ENCODE measurements at places on chromosomes 7 and 10.
A peak's percentile ranks its signal among the peaks of the same experiment; 100 is the strongest.

DNA sequence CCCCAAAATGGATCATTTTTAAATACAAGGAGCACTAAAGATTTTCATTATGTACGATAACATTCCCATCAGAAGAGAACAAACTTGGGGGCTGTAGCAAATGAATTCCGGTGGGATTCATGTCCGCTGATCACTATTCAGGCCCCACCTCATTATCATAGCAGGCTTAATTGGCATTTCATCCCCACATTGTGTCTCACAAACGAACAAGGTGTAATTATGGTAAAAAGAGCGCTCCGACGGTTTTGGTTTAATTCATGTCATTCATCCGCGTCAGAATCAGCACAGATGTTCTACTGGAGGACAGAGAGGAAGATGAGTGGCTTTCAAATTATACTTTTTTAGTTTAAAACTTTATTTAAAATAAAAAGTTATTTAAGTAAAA, 124.7 kb downstream of the MAD1L1 start:
- no peak for DNase-seq

DNA sequence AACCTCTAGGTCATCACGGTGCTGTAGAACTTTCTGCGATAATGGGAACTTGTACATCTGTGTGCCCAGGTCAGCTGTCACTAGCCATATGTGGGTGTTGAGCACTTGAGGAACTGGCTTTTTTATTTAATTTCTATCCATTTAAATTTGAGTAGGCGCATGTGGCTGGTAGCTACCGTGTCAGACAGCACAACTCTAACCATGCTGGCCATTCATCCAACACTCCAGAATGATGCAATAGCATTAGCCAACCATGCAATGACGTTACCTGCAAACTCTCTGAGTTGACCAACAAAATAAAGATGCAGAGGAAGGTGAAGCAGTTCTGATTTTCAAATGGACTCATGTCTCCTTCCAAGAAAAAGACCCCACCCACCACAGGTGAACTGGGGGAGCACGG, 24.4 kb upstream of the CHST15 start:
- no peak for DNase-seq

GRCh38 chr7:131506597-131506996, 49.8 kb downstream of the PODXL start:
- no peak for DNase-seq

GRCh38 chr10:131242007-131242406, 69.5 kb downstream of the TCERG1L start:
- DNase-seq: no peak

DNA sequence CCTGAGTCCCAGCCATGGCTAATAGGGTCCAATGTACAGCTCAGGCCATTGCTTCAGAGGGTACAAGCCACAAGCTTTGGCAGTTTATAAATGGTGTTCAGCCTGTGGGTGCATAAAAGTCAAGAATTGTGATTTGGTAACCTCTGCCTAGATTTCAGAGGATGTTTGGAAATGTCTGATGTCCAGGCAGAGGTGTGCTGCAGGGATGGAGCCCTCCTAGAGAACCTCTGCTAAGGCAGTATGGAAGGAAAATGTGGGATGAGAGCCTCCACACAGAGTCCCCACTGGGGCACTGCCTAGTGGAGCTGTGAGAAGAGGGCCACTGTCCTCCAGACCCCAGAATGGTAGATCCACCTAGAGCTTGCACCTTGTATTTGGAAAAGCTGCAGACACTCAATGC, 779.9 kb downstream of the GRM8 start:
- DNase-seq: no peak

- no peak for DNase-seq
Measured at GRCh38 chr7:31448649-31449048, 65.2 kb upstream of the ITPRID1 start.

- DNase-seq: no peak
Measured at GRCh38 chr10:52437205-52437646, 123.1 kb downstream of the DKK1 start.

GRCh38 chr10:80461208-80462183, 7.4 kb downstream of the TSPAN14 start:
- no peak for DNase-seq

- no peak for DNase-seq
Measured at GRCh38 chr10:68796605-68797004, 30.7 kb upstream of the STOX1 start.

DNA sequence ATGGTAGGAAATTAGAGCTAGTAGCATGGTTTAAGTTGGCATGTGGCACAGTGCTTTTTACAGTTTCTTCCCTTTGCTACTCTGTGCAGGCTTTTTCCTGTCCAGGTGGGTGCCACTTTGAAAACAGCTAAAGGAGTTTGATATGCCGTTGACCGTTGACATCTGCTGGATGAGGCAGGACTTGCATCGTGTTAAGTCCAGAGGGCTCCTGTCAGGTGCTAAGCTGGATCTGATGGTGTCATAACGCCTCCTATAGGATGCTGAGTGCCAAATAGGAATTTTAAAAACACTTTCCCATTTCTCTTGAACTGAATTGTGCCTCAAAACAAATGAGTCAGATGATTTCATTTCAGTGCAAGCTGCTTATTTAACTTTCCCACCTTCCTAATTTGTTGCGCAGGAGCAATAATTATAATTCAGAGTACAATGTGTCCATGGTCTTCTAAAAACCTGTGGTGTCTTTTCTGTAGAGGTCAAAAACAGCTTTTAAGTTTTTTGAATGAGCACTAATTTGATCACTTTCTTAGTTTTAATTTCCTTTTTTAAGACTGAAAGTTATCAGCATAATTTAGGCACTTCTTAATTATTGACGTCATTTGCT, 178.3 kb downstream of the CDCA7L start:
- no peak for DNase-seq

DNA sequence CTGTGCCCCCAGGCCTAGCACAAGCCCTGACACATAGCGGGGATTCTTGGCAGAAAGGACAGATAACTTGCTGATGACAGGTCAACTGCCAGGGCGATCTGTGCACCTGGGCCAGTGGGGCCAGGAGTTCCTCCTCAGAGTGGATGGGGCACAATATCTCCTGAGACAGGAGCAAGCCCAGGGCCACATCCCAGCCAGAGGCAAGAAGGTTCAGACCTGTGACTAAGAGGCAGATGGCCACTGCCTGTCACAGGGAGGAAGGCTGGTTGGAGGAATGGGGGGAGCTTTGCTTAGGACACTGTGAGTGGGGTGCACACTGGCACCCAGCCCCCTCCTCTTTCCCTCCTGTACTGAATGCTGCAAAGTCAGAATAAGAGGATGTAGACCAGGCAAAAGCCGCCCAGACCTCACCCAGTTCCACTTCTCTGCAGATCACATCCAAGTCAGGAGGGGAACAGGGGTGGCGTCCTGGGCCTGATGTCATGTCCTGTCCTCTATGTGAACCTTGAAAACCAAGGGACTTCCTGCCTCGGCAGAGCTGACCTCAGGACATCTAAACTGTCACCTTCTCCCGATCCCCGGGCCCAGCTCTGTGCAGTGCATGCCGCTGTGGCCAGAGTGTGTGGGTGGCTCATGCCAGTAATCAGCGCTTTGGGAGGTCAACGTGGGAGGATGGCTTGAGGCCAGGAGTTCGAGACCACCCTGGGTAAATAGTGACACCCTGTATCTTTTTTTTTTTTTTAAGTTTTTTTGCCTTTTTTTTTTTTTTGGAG, 1.3 kb downstream of the GUSB start:
- no peak for DNase-seq

- DNase-seq: no peak
Measured at GRCh38 chr10:14126697-14127440, 203.9 kb downstream of the FRMD4A start.

GRCh38 chr7:28890137-28890536, 68.0 kb downstream of the TRIL start:
- DNase-seq: no peak

- no peak for DNase-seq
Measured at GRCh38 chr7:8154272-8154671, 107.7 kb downstream of the ICA1 start.

DNA sequence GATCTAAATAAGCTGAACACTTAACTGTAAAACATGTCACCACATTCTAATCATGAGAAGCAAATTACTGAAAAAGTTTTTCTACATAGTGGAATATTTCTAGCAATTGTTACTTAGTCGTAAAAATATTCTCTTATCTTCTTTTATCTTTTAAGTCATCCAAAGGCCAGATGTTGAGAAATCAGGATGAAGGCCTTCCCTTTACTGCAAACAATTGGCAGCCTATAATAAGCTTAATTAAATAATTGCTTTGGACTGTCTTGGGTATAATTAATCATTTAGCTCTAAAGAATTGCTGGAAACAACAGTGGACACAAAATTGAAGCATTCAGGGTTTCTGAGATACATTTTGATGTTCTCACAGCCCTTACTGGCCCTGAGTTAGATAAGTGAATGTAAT, 226.5 kb downstream of the FANK1 start:
- no peak for DNase-seq

DNA sequence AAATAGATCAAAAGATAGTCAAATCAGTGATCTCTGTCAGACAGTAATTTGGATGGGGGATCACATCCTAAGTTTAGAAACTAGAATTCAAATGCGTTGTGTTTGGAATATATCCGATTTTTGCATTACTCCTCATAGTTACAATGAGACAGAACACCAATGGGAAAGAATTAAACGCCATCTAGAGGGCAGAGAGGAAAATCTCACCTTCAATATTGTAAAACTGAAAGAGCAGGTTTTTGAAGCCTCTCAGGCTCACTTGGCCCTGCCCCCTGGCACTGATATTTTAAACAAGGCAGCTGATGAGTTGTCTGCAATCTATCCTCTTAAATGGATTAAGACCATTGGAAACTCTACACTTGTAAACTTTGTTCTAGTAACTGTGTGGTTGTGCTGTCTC, 17.7 kb downstream of the FRG2B start:
- no peak for DNase-seq

DNA sequence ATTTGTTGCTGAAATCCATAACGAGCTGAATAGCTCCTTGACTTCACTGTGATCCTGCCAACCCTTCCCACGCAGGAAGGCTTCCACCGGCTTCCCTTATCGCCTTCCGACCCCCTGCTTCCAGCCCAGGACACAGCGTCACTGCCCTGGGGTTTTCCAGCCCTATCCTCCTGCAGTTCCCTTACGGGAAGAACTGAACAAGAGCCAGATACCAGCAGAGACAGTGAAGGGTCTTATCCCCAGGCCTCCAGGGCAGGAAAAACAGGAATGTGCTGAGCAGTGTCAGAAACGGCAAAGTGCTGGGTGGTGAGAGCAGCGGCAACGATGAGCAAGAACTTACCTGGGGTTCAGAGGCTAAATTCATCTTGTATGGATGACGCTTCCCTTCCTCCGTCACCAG, 22.4 kb downstream of the PDLIM1 start:
- no peak for DNase-seq

GRCh38 chr10:124000792-124001201, 92.6 kb downstream of the CHST15 start:
- no peak for DNase-seq

DNA sequence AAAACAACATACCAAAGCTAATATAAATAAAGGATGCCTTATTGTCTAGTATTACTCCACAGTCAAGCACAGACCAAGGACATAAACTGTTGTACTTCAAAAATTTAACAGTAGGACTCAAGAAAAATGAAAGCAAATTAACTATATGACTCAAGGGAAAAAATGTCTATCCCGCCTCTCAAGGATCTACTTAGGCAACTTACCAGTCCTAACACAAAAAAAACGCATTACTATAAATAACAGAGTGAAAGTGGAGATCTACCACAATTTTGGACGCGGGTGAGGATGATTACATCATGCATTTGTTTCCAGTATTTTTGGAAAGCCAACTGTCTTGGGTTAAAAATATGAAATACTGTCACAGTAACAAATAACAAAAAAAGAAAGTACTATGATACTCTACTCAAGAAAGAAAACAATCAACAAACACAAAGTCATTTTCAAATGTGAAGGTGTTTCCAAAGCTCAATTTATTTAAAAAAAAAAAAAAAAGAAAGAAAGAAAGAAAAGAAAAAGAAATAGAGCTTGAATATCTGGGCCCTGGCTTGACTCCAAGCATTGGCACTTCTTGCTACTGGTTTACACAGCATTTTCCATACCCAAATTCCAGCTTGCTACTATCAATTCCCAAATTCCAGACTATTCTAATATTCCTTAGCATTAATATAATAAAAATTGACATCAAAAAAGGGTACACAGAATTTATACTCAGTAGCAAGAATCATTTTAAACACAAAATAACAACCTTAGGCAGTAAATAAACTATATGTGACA, 99.4 kb downstream of the RSU1 start:
- peak; percentile 61 for DNase-seq

- no peak for DNase-seq
Measured at GRCh38 chr10:120415709-120416330, 41.2 kb upstream of the PLPP4 start.

- DNase-seq: no peak
Measured at GRCh38 chr10:119860866-119861607, 11.6 kb downstream of the MCMBP start.

- DNase-seq: no peak
Measured at GRCh38 chr10:123673198-123673597, 7.0 kb downstream of the GPR26 start.

GRCh38 chr7:22550514-22551030, 50.6 kb upstream of the STEAP1B start:
- DNase-seq: no peak

DNA sequence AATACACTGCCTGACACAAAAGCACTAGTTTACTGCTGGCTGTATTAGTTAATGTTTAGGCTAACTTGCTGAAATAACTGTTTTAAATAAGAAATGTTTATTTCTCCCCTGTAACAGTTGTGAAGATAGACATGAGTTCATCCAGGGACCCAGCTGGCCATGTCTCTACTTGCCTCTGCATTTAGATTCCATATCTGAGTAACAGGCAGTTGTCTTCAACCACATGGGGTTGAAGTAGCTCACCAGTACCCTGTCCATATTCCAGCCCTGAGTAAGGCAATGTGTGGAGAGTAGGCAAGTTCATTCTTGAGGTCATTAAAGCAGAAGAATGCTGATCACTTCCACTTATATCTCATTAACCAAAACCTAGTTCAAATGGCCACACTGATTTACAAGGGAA, 31.1 kb upstream of the RSBN1L start:
- DNase-seq: no peak

DNA sequence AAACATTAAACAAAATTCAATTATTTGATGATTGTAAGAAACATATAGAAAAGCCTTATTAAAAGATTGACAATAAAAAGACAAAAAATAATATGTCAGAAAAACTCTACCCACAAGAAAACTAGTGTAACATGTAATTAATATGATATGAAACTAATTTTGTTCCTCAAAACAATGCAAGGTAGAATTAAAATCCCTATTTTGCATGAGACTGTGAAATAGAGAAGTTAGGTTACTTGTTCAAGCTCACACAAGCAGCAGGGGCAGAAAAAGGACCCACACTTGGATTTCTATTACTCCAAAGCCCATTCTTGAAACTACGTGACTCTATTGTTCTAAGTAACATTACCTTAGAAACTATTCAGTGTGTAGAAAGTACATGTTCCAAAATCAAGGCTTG, 96.4 kb downstream of the KCNMA1 start:
- DNase-seq: no peak

DNA sequence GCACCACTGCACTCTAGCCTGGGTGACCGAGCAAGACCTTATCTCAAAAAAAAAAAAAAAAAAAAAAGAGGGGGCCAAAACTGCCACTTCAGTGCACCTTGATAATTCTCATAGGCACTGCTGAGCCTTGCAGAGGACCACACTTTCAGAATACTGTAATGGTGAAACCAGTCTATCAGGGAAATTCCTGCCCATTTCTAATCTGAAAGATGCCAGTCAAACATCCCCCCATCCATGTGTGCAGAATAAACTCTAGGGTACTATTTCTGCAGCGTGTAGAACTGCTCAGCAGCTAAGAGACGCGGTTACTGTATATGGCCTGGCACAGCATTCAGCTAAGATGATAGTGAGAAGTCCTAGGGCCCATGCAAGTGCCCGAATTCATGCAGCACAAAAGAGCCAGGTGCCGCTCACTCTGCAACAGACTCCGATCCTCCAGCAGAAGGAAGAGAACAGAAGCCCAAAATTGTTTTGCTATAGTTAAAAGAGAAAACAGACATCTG, 286.8 kb upstream of the KLF14 start:
- DNase-seq: no peak

All from cerebellar nuclear complex (tissue), 1 donor.